Stimulated activated memory B cell treated with anti-CD40 and anti-IgM and Interleukin-4, amounts not matched to agents 10 μg/mL and 1 μg/mL and 100 μg/mL, for 72 hours (primary cell): ENCODE measurements at places on chromosomes 11 and 22.
A peak's percentile ranks its signal among the peaks of the same experiment; 100 is the strongest.

- no peak for ATAC-seq
Observed at GRCh38 chr11:76656571-76657081, 13.9 kb downstream of the LRRC32 start.

DNA sequence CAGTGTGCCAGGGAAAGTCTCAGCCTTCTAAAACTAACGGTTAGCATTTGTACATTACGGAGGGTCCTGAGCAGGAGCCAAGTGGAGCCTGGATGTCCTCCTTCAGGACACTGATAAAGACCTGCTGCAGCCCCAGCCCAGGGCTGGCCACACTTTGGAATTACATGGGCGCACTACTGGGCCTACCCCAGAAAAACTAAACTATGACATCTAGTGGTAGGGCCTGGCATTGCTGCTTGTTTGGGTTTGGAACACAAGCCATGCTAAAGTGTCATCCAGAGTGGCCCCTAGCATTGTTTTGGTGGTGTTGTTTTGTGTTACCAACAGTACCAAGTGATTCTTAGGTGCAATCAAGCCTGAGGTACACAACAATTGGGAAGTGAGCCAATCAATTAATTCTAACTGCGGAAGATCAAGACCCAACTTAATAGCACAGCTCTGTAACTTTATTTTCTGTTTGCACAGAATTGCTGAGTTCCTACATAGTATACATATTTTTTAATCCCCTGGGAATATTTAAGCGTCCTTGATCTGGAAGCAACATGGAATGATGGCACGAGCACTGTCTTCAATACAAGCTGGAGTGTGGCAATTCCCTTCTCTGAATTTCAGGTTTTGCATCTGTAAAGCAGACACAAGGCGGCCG lies 340.7 kb downstream of the LARGE1 start:
- ATAC-seq: peak; percentile 78

DNA sequence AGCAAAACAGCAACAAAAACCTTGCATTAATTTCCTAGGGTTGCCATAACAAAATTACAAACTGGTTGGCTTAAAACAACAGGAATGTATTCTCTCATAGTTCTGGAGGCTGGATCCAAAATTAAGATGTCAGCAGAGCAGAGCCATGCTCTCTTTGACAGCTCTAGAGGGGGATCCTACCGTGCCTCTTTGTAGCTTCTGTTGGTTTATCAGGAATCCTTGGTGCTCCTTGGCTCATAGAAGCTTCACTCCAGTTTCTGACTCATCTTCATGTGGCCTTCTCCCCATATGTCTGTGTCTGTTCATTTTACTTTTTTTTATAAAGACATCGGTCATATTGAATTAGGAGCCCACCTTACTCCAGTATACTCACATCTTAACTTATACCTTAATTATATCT lies 90.5 kb upstream of the POU2AF2 start:
- no peak for ATAC-seq

DNA sequence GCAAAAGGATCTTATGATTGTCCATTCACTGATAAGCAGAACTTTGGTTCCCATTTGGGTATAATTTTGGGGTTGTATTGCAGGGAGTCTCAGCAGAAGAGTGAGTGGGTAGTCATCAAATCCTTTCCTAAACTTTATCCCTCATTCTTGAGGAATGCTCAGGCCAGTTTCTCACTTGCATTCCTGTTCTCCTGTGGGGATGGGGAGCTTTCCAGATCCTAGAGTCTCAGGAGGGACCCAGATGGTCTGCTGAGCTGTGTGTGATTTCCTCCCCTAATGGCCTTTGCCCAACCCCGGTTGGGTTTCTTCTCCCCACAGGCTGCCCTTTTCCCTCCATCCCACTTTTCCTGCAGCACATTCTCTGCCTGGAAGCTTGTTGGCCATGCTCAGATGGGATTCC lies 79.9 kb downstream of the MIAT start:
- no peak for ATAC-seq

DNA sequence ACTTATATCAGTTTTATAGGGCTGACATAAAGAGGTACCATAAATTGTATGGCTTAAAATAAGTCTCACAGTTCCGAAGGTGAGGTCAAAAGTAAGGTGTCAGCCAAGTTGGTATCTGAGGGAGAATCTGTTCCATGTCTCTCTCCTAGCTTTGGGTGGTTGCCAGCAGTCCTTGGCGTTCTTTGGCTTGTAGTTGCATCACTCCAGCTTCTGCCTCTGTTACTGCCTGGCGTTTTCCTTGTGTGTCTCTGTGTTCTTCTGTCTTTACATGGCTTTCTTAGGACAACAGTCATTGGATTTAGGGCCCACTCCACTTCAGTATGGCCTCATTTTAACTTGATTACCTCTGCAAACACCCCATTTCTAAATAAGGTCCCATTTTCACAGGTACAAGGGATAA lies 16.7 kb downstream of the MMP7 start:
- no peak for ATAC-seq

DNA sequence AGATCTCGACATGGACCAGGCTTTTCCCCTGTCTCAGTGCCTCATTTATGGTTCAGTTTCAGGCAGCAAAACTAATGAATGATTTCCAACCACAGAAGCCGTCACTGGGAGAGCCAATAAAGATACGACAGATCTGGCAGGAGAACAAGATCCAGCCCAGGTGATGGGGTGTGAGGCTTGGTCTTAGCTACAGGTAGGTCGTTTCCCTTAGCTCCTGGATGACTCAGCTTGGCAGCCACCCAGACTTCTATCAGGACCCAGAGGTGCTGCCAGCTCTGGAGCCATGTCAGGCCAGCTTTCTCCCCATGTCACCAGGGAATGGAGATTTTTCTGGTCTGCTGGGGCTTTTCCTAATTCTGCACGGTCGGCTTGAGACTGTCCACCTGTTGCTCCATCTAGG lies 36.3 kb upstream of the APOBEC3A start:
- no peak for ATAC-seq

DNA sequence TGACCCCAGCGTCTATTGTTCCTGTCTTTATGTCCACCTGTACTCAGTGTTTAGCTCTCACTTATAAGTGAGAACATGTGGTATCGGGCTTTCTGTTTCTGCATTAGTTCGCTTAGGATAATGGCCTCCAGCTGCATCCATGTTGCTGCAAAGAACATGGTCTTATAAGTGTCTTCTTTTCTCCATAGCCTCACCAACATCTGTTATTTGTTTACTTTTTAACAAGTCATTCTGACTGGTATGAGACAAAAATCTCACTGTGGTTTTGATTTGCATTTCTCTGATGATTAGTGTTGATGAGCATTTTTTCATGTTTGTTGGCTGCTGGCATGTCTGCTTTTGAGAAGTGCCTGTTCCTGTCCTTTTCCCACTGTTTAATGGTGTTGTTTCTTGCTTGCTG lies 21.7 kb upstream of the SLN start:
- ATAC-seq: no peak

GRCh38 chr11:63445118-63445517 lies 45.8 kb downstream of the PLAAT5 start:
- no peak for ATAC-seq

DNA sequence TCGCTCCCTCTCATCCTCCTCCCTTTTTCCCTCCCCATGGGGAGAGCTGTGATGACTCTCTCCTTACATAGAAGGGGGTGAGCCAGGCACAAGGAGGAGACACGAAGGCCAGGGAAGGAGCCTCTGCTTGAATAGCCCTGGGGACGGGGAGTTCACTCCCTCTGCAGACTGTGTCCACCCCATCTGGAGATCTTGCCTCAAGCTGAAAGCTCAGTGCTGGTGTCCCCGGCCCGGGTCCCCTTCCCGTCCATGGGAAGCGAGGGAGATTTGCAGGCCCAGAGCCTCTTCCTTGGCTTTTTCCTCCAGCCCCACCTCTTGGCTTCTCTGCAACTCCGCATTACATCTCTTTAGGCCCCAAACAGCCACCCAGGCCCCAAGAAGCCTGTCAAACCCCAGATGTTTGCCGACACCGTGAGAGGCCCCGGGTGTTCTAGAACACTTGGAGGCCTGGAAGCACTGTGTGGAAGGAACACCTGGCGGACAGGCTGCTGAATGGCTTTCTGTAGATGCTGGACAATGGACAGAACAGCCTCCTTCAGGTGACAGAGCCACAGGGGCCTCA lies 32.3 kb downstream of the LINC01488 start:
- ATAC-seq: no peak
